ENCODE measurements at places on chromosomes 4 and X.

DNA sequence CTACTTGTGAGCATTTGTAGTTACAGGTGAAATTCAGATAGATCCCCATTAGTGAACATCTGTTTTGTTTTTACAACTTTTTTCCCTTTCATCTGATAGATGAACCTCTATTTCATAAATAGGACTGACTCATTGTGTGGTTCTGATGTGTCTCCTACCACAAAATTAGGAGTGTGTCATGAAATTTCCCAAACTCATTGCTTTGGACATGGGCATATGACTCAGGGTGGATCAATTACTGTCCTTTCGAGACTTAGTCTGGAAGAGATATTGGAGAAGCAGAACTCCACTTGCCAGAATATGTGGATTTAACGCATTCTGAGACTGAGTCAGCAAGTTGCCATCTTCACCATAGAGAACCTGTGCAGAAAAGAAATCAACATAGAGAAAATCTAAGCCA, 53.5 kb upstream of the PCDH10 start:
- DNase-seq = no peak

DNA sequence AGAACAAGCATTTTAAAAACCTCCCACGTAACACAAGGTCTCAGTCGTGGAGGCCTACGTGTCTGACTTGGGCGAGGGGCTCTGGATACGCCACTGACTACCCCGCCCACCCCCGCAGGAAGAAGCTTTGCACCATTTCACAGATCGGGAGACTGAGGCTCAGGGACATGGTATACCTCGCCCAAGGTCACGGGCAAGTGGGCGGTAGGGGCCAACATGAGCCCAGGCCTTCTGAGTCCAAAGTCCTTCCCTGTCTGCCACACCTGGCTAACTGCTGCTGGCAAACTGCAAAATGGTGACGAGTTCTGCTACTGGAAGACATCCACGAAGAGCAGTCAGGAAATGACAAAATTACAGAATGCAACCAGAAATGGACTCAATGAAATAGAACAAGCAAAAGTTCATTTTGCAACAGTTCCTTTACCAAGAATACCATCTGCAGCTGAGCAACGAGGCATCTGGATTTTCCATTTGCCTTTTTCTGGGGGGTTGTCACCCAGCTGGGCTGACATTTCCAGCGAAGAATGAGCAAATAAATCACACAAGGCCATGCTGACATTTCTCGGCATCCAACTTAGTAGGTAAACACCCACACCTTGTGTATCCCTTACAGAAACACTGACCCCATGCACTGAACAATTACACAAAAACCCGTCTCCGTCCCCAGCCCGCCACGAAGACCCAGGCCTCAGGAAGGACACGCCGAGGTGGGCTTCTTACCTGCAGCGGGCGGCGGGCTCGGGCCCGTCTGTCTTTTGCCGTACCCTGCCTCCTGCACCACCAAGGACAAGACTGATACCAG, 70.2 kb upstream of the AFAP1 start:
- no peak for DNase-seq

GRCh38 chrX:119015407-119016237, 41.2 kb downstream of the LONRF3 start:
- DNase-seq = no peak

- no peak for DNase-seq
Observed at GRCh38 chrX:776529-777230, 146.1 kb downstream of the SHOX start.

DNA sequence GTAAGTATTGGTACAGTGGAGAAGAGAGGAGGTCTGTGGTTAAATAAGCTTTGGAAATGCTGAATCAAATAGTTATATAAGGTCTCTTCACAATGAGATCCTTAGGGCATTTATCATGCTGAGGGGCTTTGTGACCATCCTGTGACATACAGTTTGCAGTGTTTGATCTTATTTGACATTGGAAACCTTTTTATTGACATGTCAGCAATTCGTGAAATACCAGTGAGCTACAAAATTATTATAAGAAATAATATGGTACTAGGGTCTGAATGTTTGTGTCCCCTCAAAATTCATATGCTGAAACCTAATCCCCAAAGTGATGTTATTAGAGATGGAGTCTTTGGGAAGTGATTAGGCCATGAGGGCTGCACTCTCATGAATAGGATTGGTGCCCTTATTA, 98.4 kb downstream of the MID1IP1 start:
- no peak for DNase-seq

- DNase-seq = peak; percentile 3
Observed at GRCh38 chr4:175253184-175253902, 335.2 kb downstream of the ADAM29 start.

DNA sequence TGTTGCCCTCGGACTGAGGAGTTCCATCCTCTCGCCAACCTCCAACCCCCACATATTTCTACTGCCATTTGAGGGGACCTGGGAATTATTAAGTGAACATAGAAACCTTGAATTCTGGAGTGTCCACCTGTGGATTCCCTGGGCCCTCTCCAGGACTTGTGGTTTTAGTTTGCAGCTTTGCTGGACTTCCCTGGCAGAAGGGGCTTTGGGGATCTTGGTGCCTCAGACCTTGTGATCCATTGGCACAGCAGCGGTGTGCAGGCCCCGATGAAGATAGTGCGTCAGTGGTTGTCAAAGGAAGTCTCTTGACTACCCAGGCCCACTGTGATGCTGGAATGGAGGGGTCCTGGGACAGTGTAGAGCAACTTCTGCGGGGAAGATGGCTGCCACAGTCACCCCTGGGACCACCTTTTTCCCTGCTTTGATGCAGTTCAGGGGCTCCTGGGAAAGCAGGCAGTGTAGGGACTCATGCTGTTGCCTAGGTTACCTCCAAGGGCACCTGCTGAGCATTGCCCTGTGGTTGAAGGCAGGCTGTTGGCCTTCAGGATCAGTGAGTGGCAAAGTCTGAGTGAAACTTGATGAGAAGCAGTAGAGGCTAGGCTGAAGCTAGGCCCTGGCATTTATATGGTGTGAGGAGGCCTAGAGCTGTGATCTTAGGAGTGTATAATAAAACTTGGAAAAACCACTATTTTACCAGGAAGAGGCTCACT, 2.2 kb downstream of the SLC16A2 start:
- no peak for DNase-seq

GRCh38 chrX:39724544-39724943, 373.2 kb downstream of the BCOR start:
- DNase-seq = peak; percentile 65

DNA sequence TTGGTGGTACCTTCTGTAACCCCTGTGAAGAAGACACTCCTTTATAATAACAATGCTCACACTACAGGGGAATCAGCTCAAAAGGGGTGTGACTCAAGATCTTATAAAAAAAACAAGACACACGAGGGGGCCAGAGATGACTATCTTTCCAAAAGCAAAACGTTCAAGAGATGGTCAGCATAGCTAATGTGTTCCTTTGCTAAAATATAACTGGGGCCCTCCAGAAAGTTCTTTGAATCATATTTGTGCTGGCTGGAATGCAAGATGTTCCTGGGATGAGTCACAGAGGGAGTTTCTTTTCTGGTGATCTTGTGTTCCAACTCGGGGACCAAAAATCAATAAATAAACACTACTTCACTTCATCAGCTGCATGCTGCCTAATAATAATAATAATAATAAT, 46.5 kb downstream of the RAI2 start:
- DNase-seq = no peak

DNA sequence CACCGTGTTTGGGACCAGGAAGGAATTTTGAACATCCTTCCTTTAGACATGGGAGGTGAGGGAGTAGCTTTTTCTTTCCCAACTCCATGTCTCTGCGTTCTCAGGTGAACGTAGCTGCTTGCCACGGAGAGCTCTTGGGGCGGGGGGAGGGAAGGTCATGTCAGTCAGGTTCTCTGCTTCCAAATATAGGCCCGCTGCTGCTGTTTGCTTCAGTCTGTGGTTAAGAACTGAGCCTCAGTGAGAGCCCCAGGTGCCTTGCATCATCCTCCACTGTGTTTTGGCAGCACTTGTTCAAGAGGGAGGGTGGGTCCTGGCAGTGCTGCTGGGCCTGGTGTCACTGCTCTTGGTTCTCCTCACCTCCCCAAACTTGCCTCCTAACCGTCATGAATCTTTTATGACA, 46.5 kb downstream of the HADH start:
- peak; percentile 97 for DNase-seq

DNA sequence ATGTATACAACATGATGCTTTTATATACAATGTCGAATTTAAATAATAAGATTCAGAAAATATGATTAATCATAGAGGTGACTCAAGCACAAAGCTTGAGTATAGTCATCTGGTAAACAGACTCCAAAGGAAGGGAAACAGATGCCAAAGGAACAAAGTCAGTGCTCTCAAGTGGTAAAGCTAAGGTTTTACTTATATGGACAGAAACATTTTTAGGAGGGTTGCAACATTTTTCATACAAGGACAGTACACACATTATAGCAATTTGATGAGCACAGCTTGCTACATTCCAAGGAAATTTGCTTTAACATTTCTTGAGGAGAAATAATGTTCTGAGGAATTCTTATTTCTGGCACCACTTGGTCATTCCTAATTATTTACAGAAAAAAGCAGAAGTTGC, 333.4 kb upstream of the AADAT start:
- no peak for DNase-seq

- DNase-seq = no peak
Observed at GRCh38 chr4:174192943-174193342, 90.5 kb downstream of the FBXO8 start.

DNA sequence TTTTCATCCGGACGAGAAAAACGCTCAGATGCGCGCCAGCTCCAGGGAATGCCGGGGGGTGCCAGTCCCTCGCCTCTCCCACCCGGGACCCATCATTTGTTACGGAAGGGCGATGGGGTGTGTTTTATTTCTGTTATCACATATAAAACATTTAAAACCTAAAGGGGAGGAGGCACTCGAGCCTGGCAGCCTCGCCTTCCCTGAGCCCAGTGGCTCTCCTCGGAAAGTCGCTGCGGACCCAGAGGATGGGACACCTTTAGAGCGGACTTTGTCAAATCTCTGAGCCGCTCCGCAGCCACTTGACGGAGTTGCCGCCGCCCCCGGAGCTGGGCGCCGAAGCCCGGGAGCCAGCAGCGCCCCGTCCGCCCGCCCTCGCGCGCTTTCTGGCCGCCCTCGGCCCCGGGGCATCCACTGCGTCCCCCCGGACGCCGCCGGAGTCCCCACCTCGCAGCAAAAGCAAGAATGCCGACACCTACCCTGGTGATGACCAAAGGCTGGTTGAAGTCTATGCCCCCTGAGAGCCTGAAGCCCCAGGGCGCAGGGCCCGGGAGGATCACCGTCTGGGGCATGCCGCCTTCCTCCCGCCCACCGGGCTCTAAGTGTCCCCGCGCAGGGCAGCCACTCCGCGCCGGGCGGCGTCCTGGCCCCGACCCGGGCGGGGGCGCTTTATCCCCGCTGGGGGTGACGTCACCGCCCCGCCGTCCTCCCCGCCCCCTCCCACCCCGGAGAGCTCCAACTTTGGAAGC, at the start of gene PDLIM3:
Gene PDLIM3, minus strand, starts transcription at position 642 of the 746 bp plus-strand sequence. Its CDS starts 73 bp downstream, at position 569.
- DNase-seq = no peak

- DNase-seq = peak; percentile 85
Observed at GRCh38 chr4:170259631-170260153, 169.9 kb upstream of the AADAT start.

DNA sequence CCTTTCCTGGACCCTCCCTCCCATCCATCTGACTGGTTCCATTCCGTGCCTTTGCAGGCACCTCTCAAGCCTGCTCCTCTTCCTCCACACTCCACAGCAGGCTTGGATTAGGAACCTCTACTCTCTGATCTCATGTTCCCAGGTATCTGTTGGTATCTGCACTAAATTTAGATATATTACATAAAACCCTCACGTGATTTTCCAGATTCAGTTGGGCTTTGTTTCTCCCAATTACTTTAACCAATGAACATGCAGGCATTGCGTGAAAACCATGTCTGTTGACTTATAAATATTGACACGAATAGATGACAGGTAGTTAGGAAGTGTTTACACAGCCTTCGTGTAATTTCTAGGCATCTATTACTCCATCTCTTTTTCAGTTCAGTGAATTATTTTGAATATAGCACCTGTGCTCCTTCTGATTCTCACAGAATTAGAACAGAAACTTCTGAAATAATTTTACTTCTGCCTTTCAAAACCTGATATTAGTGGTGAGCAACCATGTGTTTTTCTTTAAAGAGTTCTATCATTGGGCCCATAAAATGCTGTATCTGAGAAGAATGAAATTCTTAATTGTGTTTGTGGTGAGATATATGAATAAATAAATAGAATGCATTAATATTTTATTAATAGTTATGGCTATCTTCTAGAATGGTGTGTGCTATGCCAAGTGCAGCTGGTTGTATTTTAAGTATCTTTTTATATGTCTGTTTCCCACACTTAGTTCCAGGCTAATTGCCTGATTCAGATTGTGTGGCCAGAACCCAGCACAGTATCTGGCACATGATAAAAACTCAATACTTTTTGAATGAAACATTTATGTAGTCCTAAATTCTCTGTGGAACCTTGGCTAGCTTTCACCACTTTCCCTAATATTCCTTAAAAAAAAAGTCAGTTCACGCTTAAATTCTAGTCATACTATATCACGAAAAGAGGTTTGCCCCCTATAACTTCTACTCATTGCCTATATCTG, 304.8 kb downstream of the QDPR start:
- no peak for DNase-seq

GRCh38 chr4:38231626-38232025, 271.4 kb downstream of the PTTG2 start:
- no peak for DNase-seq

GRCh38 chr4:84956014-84956413, 10.5 kb downstream of the WDFY3 start:
- no peak for DNase-seq

DNA sequence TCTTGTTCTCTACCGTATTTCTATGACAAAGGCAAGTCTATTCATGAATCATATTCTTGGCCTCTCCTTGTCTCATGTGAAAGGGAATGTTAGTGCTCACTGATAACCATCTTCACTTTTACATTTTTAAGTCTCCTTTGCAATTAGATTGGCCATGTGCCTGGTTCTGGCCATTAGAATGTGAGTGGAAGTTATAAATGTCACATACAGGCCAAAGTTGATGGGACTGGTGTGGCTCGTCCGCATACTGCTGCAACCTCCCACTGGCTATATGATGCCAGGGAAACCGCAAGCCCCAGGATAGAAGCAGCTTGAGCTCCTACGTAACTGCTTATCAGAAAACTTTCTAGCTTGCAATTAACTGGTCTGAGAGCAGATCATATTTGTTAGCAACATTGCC, 86.1 kb downstream of the MAGEC1 start:
- DNase-seq = no peak

Data from Jurkat, Clone E6-1 (cell line).